Putamen (tissue), 1 donor: ENCODE measurements at places on chromosomes 1 and 21.

DNA sequence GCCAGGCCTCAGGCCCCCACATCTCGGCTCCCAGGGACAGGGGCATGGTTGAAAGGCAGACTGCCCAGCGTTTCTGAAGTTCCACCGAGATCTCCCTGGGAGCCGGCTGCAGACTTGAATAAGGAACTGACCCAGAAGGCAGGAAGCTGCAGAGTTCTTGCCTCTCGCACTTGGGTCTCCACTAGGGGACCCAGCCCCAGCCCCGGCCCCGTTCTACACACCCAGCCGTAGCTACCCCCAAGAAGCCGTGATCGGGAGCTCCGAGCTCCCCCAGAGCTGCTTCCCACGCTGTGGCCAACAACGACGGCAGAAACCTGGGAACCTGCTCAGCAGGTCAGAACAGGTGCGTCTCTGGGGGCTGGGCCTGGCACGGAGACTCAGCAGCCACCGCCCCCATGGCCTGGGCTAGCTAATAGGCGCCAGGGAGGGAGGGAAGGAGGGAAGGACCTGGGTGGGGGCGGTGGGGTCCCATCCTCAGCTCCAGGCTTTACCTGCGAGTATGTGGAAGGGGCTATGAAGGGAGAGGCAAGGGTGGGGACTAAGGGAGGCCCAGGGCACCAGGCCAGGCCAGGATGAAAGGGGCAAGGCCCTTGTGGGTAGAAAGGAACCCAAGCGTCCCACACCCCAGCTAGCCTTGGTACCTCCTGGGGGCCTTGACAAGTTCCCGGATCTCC, at the start of gene NECTIN4:
Gene NECTIN4, minus strand, starts transcription at position 308 of the 674 bp plus-strand sequence. Its CDS starts 262 bp downstream, at position 46.
- no peak for DNase-seq

- DNase-seq, result no peak
These were observed 33.3 kb downstream of the C2CD2 start for GRCh38 chr21:41920476-41920875.

GRCh38 chr1:207857447-207857846, 53.5 kb downstream of the CD34 start:
- DNase-seq, result no peak

DNA sequence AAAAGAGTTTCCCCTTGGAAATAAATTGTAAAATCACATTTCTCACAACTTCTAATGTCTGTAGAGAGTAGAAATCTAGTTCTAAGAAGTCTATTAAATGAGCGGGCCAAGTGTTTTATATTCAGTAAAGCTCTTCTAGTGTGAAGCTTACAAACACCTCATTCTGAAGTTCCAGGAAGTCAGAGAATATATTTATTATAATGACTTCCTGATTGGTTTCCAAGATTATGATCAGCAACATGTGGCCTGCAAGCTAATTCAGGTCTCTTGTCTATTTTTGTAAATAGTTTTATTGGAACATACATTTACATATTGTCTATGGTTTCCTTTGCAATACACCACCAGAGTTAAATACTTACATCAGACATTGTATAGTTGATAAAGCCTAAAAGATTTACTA, 603.9 kb downstream of the AMY1C start:
- DNase-seq, result no peak

GRCh38 chr1:235088907-235089306, 39.7 kb downstream of the TOMM20 start:
- no peak for DNase-seq

DNA sequence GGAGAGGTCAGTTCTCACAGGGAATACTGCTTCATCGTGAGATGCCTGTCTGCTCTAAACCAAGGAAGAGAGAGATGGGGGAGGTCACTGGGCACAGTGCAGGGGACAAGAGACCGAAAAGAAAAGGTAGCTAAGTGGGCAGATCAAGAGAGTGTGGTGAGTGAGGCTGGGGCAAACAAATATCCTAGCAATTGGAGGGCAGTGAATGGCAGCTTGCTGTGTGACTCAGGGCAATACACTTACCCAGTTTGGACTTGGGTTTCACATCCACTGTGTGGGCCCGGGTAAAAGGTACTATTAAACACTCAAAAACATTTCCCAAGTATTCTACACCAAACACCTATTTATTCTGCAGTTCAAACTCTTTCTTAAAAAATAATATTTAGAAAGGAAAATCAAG, 10.2 kb downstream of the PLXNA2 start:
- DNase-seq, result no peak

- no peak for DNase-seq
These were observed 1.1 kb upstream of the GUCA2A start for GRCh38 chr1:42165511-42166210.

DNA sequence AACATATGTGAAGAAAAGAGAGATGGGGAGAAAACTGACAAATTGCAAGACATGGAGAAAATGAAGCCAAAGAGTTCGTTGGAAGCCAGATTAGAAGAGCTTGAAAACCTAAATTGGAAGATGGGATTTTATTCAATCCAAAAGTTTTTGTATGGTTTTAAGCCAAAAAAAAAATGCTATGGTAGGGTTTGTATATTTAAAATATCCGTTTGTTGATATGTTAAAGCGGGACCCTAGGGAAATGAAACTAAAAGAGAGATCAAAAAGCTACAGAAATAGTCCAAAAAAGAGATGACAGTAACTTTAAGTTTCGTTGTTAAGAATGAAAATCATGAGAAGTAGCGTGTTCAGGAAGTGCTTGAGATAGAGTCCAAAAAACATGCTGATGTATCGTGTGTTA, 617.7 kb upstream of the ADGRL2 start:
- no peak for DNase-seq

GRCh38 chr21:33023574-33024200, 2.0 kb upstream of the OLIG2 start:
- DNase-seq, result peak; percentile 26

GRCh38 chr1:7644961-7645750, 125.9 kb upstream of the VAMP3 start:
- no peak for DNase-seq

DNA sequence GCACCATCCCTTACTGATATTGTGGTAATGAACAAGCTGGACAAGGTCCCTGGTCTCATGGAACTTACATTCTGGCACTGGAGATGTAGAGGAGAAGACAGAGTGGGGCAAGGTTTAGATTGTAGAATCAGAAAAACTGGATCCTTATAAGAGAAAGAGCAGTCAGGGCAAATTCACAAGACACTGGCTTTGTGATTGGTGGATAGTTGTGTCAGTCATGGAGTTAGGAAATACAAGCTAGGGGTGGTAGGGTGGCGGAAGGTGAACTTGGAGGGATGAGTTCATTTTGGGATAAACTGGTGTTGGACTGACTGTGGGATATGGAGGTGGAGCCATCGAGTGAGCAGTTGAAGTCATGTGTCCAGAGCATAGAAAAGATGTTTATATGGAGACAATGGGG, 3.7 kb upstream of the TLR5 start:
- no peak for DNase-seq

GRCh38 chr21:30518876-30519275, 16.9 kb upstream of the KRTAP19-5 start:
- no peak for DNase-seq

GRCh38 chr21:32131960-32132359, 146.9 kb downstream of the MIS18A start:
- DNase-seq, result no peak

DNA sequence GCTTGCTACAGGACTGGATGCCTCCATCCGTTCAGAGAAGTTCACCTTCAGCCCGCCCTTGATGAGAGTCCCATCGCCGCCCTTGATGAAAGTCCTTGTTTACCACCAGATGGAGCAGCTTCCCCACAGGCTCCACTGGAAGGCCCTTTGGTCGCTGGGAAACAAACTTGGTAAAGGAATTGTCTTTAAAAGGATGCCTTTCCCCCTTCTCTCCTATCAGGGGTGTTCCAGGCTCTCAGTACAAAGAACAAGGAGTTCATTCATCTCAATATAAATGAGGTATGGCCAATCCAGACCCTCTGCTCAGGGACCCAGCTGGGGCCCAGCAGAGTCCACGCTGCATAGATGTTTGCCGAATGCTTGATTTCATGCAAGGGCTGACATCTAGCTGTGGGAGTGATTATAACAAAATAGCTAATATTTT, 50.8 kb downstream of the CAPN9 start:
- DNase-seq, result peak; percentile 82

DNA sequence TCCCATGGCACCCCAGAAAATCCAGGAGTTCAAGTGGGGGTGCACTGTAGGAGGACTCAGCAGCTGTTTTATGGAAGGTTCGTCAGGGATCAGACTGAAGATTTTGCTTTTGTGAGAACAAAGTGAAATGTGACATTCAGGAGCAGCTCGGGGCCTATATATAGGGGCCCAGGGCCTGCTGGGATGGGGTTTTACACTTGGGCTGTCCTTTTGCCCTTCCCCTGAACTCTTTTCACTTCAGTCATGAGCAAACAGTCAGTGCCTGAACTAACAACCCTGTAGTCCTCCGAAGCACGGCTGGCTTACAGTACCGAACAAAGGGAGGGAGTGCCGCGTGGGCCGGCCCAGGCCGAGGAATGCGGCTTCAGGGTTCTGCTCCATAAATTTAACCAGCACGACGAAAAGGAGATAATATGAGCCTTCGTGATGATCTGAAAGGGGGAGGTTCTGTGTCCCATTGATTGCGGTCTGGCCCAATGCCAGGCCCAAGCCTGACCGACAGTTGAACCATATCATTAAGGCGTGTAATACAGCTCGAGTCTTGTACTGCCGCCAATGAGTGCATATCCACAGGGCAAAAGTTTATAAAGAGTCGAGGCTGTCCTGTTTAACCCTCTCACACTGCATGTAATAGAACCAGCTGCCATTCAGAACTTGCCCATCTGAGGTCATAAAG, 139.9 kb downstream of the DHRS3 start:
- DNase-seq, result no peak

- DNase-seq, result no peak
These were observed 71.0 kb downstream of the SIK1 start for GRCh38 chr21:43355925-43356289.

DNA sequence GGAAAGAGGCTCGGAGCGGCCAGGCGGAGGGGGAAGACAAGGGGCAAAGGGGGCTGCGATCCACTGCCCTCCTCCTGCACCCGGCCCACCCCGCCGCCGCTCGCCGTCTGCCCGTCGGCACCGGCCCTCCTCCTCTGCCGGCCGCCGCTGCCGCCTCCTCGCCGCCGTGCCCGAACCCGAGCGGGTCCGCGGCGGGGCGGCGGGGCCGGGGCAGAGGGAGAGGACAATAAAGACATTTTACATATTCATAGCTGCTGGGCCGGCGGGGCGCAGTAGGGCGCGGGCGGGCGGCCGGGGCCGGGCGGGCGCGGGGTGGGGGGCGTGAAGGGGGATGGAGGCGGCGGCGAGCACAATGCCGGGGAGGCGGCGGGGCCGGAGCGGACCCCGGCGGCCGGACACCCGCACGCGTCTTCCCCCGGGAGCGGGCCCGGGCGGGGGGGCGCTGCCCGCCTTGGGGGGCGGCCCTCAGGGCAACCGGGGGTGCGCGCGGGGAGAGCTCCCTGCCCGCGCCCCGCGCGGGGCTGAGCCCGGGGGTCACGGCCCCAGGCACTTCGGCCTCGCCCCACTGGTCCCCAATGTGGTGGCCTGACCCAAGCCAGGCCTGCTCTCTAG, 546 bp downstream of the POU2F1 start:
- no peak for DNase-seq

GRCh38 chr1:10171105-10171767, 39.1 kb upstream of the KIF1B start:
- no peak for DNase-seq

GRCh38 chr21:41583274-41583790, 75.4 kb upstream of the TMPRSS2 start:
- no peak for DNase-seq

GRCh38 chr1:231493421-231494185, 34.9 kb upstream of the TSNAX start:
- no peak for DNase-seq

GRCh38 chr1:43243299-43243698, 26.5 kb upstream of the TMEM125 start:
- no peak for DNase-seq

- no peak for DNase-seq
These were observed 90.2 kb downstream of the LRRC7 start for GRCh38 chr1:69657971-69658370.

GRCh38 chr21:45756669-45757068, 113.1 kb downstream of the PCBP3 start:
- no peak for DNase-seq

GRCh38 chr1:30197639-30198450, 525.5 kb downstream of the MATN1 start:
- no peak for DNase-seq

- peak; percentile 25 for DNase-seq
These were observed 3.0 kb upstream of the MDM4 start for GRCh38 chr1:204513117-204513716.

DNA sequence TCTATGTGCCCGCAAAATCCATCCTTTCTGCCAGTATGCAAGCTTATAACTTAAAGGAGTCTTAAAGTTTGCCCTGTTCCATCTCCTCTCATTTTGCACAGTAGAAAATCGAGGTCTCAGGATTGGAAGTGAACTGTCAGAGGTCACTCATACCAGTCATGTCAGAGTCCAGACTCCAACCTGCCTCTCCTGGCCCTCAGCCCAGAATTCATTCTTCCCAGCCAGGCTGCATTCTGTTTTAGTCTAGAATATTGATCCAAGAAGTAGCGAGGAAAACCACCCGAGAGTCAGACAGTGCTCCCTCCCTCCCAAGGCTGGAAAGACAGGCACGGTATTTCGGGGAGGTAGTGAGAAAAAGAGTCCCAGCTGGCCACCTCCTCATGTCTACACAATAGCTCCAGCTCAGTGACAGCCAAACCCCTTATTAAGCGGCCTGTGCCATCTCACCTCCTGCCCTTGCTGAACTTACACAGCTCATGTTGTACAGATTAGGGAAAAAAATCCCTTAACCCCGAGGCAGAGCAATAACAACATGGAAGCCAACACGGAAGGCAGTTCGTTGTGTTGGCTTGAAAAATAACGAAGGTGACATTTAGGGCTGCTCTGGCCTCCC, 89.4 kb downstream of the OMA1 start:
- no peak for DNase-seq

- no peak for DNase-seq
These were observed 969 bp downstream of the ACAP3 start for GRCh38 chr1:1306661-1307260.

DNA sequence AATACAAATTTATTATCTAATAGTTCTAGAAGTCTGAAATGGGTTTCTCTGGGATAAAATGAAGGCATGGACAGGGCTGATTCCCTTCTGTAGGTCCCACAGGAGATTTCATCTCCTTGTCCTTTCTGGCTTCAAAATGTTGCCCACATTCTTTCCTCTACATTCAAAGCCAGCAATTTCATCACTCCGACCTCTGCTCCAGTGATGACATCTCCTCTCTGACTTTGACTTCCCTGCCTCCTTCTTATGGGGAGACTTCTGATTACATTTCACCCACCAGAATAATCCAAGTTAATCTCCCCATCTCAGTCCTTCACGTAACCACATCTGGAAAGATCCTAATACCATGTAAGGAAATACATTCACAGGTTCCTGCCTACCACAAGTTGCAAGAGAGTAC, 358.0 kb upstream of the C1orf87 start:
- DNase-seq, result no peak

- DNase-seq, result no peak
These were observed 246.7 kb downstream of the MRPL39 start for GRCh38 chr21:25360593-25360992.

- DNase-seq, result no peak
These were observed 36.7 kb downstream of the PARP1 start for GRCh38 chr1:226371027-226371694.
